Tibial nerve (tissue), 4 donors: ENCODE measurements at places on chromosomes 16 and 17. TPM values are rescaled to one million over a fixed set of nuclear protein-coding genes. Genes with fewer than 3 reads are reported as not detected.

GRCh38 chr17:39114723-39115122 is 36.7 kb downstream of the PLXDC1 start:
- H3K27ac ChIP-seq = no peak overlapping the region
- no peaks in the 10 kb centered on the region for H3K27me3 ChIP-seq

- no peak overlapping the region for H3K27ac ChIP-seq
- no peak for DNase-seq
- H3K4me3 ChIP-seq = no peak overlapping the region
- H3K4me1 ChIP-seq = no peaks in the 10 kb centered on the region
- no peaks in the 10 kb centered on the region for H3K27me3 ChIP-seq
Observed at GRCh38 chr17:72077326-72077960, 43.4 kb upstream of the SOX9 start.

GRCh38 chr17:78541488-78542206 is 35.5 kb downstream of the DNAH17 start:
- no peaks in the 10 kb centered on the region for H3K36me3 ChIP-seq
- H3K4me3 ChIP-seq = no peak overlapping the region
- no peaks in the 10 kb centered on the region for H3K27me3 ChIP-seq
- H3K4me1 ChIP-seq = no peaks in the 10 kb centered on the region

DNA sequence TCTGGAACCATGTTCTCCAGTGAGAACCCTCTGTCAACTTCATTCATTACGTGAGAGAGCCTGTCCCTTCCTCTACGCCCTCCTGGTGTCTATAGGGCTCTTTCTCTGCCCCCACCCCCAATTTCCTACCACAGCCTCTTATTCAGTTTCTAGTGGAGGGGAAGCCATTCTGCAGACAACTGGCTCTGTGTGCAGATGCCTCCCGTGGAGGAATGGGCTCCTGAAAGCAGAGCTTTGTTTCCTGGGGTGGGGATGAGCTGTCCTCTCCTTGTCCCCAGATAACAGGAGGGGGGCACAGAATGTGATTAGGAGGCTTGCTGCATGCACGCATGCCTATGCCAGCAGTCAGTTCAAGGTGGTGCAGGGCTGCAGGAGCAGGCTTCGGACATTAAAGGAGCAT is 31.6 kb downstream of the MMP15 start:
- no peak for DNase-seq
- H3K27me3 ChIP-seq = no peaks in the 10 kb centered on the region
- no peak overlapping the region for H3K27ac ChIP-seq
- H3K4me3 ChIP-seq = no peak overlapping the region
- no peaks in the 10 kb centered on the region for H3K4me1 ChIP-seq

DNA sequence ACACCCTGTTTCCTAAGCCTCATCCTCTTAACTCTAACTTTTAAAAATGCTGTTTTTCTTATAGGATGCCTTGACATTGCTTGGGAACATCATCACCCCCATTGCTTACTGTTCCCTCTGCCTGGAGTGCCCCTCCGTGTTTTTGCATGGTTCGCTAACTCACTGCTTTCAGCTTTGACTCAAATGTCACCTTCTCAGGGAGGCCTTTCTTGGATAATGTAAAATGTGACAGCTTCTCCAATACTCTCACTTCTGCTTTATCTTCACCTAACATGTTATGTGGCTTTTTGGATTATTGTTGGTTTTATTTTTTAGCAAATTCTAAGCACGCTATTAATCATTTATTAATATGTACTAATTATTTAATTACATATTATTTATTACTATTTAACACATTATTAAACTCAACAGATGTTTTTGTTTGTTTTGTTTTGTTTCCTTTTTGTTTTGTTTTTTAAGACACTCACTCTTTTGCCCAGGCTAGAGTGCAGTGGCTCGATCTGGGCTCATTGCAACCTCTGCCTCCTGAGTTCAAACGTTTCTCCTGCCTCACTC is 3.8 kb downstream of the CRYM start:
- H3K36me3 ChIP-seq = no peaks in the 10 kb centered on the region
- no peaks in the 10 kb centered on the region for H3K4me1 ChIP-seq
- H3K27ac ChIP-seq = no peak overlapping the region

Gene PAQR4
- 6.7 TPM for total RNA-seq

Gene HLF
- total RNA-seq = 19.5 TPM

DNA sequence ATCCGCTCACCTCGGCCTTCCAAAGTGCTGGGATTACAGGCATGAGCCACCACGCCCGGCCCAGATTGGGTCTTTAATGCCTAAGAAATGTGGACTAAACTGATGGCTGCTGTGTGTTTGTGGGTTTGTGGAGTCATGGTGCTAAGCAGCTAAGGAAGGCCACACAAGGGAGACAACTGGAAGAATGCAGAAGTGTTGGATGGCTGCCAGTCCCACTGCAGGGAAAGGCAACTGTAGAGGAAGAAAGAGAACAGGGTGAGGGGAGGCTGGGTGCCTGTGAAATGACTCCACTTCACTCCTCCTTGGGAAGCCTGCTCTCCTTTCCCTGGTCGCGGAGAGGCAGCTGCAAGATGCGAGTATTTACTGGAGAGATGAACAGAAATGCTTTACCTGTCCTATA is 23.5 kb upstream of the SIAH1 start:
- H3K36me3 ChIP-seq = no peaks in the 10 kb centered on the region
- H3K4me3 ChIP-seq = no peak overlapping the region
- DNase-seq = no peak
- no peaks in the 10 kb centered on the region for H3K27me3 ChIP-seq

GRCh38 chr17:14738652-14738988 is 437.7 kb downstream of the HS3ST3B1 start:
- H3K27me3 ChIP-seq = no peaks in the 10 kb centered on the region
- no peaks in the 10 kb centered on the region for H3K36me3 ChIP-seq
- H3K4me1 ChIP-seq = peaks cover 3% of the 10 kb centered on the region
- H3K27ac ChIP-seq = no peak overlapping the region

DNA sequence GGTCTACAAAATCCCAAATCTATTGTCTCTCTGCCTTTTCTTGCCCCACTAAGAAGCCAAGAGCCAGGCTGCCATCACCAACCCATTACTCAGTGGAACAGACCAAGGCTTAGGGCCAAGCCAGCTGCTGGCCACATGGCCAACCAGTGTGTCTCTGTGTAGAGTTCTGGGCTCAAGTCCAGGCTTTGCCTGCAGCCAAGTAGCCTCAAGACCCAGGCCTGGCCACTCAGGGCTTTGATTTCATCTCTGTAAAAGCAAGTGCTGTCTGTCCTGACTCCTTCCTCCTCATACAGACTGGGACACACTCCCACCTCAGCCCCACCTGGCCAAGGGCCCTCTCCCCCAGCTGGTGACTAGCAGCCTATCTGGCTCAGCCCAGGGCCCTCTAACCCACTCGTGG is 14.6 kb downstream of the SREBF1 start:
- H3K27me3 ChIP-seq = no peaks in the 10 kb centered on the region
- peak overlapping the region; percentile 74 for H3K27ac ChIP-seq
- peak overlapping the region; percentile 60 for H3K4me3 ChIP-seq
- peak; percentile 81 for DNase-seq

Gene LDAF1
- total RNA-seq = 35.1 TPM

Gene CTDNEP1
- 77.7 TPM for total RNA-seq

Gene ARL4D
- 64.7 TPM for total RNA-seq

DNA sequence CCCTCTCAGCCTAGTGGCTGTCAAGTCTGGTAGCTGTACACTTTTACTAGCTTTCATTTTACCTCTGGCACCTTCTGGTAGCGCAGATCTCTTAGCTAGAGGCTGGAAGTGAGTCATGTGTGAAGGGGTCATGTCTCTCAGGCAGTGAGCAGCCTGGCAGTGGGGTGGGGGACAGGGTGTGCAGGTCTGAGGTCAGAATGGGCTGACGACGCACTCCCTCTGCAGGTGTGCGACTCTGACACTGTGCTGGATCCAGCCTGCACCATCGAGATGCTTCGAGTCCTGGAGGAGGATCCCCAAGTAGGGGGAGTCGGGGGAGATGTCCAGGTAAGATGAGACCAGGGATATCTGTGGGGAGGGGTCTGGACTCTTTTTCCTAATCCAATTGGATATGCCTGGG is 7.8 kb downstream of the HAS3 start:
- peaks cover 6% of the 10 kb centered on the region for H3K36me3 ChIP-seq
- H3K27me3 ChIP-seq = no peaks in the 10 kb centered on the region
- H3K27ac ChIP-seq = no peak overlapping the region
- H3K4me1 ChIP-seq = peaks cover 9% of the 10 kb centered on the region
- no peak overlapping the region for H3K4me3 ChIP-seq
